Vagina (tissue), 2 donors: ENCODE measurements at places on chromosomes 4 and X.

DNA sequence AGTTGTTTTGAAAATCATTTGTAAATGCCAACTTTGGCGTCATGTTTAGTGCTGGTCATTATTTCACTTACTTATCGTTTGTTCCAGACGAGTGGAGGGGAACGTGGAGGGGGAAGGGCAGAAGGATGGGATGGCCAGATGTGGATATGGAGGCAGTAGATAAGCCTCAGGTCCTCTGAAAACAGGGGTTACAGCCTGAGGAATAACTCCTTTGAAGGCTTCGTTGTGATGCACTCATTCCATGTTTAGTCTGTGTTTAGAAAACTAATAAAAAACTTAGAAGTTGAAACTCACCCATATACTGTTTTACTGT is 1.1 kb downstream of the MOB1B start:
- no peak for DNase-seq

- DNase-seq: no peak
Measured at GRCh38 chr4:70808151-70808550, 31.5 kb downstream of the GRSF1 start.

DNA sequence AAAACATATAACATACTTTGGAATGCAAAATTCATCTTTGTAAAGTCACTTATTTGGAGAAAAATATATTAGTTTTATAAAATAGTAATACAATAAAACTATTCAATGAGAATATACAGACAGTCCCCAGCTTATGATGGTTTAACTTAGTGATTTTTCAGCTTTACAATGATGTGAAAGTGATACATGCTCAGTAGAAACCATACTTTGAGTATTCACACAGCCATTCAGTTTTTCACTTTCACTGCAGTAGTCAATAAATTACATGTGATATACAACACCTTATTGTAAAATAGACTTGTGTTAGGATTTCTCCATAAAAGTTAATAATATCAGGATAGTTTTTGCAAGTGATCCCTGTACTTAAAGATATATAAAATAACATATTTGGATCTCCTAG is 436.0 kb downstream of the CENPC start:
- DNase-seq: no peak

DNA sequence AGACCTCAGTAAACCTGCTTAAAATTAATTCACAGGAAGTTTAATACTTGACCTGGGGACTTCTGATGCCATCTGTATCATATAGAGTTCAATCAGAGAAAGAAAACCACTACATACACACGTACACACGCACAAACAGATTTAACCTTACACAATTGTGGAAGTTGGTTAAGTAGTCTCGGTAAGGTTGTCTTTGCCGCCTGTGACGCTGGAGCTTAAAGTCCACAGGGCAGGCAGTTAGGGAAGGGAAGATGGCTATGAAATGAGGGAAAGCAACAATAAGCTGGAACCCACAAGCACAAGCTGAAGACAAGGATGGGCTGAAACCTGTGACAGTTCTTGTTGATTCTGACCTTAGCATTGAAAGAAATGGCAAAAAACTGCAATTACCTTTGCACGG is 41.7 kb upstream of the TSPAN7 start:
- DNase-seq: no peak

- DNase-seq: no peak
Measured at GRCh38 chr4:105551965-105552746, at the start of gene ARHGEF38. Gene ARHGEF38 (plus strand): TSS chr4:105552620. CDS start chr4:105552766, 146 bp downstream.

GRCh38 chrX:153438532-153438931 is 7.3 kb downstream of the TREX2 start:
- DNase-seq: no peak

GRCh38 chr4:184444953-184445309 is 29.4 kb downstream of the IRF2 start:
- DNase-seq: no peak
